ENCODE measurements at places on chromosomes 2 and 18. TPM values are rescaled to one million over a fixed set of nuclear protein-coding genes. Genes with fewer than 3 reads are reported as not detected.
A peak's percentile ranks its signal among the peaks of the same experiment; 100 is the strongest.

DNA sequence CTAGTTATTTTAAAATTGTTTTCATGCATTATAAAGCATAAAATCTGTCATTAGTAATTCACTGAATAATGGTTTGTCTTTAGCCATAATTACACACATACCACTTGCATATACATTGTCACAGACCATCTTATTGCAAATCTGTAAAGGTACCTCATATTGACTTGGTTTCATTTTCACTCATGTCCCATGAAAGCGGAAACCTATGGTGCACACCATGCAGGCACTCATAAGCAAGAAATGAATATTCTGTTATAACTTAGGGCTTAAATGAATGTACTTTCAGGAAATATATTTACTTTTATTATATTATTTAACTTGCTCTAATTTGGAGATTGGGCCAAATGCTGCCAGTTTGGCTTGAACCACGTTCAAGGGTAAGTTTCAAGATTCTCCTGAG is 29.2 kb upstream of the STK17B start:
- no peak for DNase-seq

DNA sequence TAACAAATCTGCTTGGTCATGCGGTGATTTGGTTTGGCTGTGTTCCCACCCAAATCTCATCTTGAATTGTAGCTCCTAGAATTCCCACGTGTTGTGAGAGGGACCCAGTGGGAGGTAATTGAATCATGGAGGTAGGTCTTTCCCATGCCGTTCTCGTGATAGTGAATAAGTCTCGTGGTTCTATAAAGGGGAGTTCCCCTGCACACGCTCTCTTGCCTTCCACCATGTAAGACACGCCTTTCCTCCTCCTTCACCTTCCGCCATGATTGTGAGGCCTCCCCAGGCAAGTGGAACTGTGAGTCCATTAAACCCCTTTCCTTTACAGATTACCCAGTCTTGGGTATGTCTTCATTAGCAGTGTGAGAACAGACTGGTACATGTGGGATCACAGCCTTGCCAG is 36.7 kb downstream of the TRABD2A start:
- no peak for DNase-seq

ITGA4 gene
- total RNA-seq = 4.9 TPM

GRCh38 chr2:197198890-197199289 is 111.7 kb downstream of the ANKRD44 start:
- DNase-seq = no peak

DNA sequence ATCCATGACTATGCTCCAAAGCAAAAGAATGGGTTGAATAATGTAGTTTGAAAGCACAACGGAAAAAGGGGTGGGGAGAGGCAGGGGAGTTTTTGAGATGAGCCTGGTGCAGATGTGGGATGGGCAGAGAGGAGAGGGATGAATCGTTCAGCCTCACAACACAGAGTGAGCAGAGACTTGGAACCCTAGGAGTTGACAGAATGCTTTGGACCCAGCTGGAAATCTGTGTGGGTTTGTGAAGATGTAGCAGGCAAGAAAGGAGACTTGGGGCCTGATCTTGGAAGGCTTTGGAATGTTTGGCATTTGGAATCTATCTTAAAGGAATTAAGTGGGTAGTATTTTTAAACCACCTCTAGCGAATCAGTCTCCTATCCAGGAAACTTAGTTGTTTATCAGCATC is 66.0 kb upstream of the KCTD1 start:
- peak; percentile 32 for DNase-seq

GRCh38 chr2:12317814-12318426 is 398.8 kb upstream of the TRIB2 start:
- no peak for DNase-seq

DNA sequence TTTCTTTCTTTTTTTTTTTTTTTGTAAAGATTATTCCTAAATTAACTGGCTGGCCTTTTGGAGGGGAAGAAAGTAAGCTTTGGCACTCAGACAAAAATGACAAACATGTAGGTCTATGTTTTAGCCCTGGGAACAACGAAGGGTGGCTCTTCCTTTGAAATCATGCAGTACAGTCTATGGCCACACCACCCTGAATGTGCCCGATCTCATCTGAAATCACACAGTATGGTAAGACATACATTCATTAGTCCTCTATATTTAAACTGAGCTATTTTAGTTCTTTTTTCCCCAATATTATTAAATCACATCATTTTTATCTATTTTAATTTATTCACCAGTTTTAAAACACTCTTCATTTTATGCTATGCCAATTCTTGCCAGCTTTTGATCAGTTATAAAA is 48.2 kb downstream of the PLA2R1 start:
- no peak for DNase-seq

DNA sequence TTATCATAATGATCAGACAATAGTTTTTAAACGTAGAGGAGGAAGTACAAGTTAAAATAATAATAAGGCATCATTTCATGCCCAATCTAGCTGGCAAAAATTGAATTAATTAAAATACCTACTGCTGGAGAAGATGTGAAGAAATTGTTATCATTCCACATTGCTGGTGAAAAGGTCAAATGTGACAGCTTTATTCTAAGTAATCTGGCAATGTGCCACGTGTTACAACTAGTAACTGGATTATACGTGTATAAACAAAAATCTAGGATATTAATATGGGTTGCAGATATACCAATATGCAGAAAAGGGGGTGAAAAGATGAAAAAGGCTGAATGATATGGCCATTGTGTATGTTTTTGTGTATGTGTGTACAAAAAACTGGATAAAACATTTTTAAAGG is 32.4 kb downstream of the SMAD2 start:
- DNase-seq = no peak

GRCh38 chr2:121638333-121638732 is 10.9 kb downstream of the CLASP1 start:
- no peak for DNase-seq

- no peak for DNase-seq
These were observed 99.4 kb downstream of the CRIM1 start for GRCh38 chr2:36455011-36455410.

CCDC148 gene
- total RNA-seq = not detected

DNA sequence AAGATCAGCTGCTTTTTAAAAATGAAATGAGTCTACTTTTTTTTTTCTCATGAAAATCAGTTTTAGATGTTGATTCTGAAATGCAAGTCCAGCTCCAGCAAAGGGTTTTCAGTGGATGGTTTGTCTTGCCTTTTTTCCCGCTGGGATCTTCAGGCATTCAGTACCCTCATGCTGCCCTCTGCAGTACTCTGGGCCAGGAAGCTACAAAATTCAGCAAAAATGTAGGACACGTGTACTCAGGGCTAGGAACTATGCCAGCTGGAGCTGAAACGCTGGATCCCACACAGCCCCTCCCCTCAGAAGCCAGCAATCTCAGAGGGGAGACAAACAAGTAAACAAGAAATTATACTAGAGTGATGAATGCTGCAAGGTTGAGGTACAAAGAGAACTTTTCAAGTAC is 97.3 kb downstream of the MMADHC start:
- no peak for DNase-seq

DNA sequence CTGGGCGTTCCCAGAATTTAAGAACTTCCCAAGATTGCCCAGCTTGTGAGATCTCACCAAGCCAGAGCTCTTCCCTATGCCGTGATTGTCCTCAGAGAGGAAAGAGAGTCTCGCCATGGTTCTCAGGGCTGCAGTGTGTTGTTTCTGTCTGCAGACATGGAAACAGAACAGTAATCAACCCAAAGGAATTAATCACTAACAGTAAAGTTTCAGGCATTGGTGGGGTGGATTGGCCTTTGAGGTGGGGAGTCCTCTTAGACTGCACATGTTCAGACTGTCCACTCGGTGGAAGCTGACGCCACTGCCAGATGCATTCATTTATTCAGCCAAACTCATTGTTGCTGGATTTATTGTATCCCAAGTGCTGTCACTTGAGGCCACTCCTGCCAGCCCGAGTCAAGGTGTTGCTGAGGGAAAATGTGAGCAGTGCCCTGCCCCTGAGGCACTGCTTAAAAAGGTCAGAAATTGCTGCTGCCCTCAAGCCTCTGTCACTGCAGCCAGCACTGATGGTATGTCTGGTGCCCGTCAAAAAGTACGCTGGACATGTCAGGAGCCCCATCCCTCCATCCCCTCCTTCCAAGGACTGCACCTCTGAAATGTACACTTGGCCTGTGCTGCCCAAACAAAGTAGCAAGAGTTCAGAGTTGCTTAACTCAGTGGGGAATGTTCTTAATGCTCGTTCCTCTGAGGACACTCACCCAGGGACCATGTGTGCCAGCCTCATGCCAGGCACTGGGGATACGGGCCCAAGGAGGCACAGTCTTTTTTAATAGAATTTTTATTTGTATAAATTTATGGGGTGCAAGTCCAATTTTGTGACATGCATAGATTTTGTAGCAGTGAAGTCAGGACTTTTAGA is 201.0 kb downstream of the GLI2 start:
- no peak for DNase-seq

- no peak for DNase-seq
These were observed 203.4 kb upstream of the RND3 start for GRCh38 chr2:150690870-150691269.

RAPGEF4 gene
- total RNA-seq = 18.4 TPM

DNA sequence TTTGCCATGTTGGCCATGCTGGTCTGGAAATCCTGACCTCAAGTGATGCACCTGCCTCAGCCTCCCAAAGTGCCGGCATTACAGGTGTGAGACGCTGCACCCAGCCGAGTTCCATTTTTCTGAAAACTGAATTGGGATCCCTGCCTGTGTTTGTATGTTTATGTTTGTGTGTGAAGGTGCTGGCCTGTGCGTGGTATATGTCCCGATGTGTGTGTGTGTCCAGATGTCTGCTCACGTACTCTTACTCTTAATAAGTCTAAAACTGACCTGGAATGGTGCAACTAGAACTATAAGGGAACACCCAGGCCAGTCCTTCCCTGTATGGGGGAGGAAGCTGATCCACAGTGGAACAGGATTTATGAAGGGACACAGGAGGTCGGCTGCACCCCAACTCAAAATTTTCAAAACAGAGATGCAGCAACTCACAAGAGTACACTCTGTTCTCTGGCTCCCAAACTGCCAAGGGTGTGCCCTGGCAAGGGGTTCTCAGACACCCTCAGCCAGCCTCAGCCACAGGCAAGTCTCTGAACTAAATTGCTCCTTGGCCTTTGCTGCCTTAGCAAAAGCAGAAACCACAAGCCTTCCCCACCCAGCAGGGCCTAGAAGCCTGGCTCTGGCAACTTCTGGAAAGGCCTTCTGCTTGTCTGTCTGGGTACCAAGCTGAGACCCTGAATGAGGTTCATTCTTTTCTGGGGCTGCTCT is 36.5 kb downstream of the RHOB start:
- DNase-seq = peak; percentile 93

HRH4 gene
- total RNA-seq = not detected

DNA sequence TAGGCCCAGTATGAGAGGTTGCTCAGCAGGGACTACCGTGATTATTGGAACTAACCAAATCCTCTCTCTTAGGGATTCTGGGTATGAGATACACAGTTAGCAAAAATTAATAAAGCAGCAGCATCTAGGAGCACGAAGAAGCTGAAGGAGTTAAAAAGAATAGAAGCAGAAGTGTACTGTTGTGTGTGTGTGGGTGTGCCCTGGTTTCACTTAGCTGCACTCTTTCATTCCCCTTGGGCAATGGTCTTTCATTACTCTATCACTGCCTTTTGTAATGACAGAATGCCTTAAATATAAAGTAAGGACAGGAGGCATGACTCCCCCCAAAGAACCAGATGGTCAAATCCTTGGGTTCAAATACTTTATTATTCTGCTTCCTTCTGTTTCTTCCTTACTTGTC is 115.9 kb upstream of the CD302 start:
- DNase-seq = no peak

DNA sequence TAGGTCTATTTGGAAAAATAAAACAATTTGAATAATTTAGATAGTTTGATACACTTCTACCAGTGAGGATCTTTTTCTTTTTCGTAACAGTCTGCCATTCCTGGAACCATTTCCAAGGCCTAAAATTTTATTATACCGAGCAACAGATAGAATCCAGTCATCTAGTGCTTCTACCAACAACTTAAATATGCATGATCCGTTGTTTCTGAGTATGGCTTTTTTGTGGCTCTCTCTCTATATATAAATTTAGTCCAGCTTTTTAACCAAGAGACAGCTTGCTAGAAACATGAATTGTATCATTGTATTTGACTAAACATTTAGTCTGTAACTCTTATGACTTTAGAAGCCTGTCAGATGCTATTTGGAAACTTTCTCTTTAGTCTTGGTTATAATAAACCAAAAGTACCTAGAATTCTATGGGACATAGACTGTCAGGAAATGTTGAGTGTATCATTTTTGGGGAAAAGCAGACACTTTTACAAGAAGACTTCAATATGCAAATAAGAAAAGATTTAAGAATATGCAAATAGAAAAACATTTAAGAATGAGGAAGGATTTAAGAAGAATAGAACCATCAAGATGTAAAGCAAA is 161.4 kb downstream of the ZEB2 start:
- no peak for DNase-seq

DNA sequence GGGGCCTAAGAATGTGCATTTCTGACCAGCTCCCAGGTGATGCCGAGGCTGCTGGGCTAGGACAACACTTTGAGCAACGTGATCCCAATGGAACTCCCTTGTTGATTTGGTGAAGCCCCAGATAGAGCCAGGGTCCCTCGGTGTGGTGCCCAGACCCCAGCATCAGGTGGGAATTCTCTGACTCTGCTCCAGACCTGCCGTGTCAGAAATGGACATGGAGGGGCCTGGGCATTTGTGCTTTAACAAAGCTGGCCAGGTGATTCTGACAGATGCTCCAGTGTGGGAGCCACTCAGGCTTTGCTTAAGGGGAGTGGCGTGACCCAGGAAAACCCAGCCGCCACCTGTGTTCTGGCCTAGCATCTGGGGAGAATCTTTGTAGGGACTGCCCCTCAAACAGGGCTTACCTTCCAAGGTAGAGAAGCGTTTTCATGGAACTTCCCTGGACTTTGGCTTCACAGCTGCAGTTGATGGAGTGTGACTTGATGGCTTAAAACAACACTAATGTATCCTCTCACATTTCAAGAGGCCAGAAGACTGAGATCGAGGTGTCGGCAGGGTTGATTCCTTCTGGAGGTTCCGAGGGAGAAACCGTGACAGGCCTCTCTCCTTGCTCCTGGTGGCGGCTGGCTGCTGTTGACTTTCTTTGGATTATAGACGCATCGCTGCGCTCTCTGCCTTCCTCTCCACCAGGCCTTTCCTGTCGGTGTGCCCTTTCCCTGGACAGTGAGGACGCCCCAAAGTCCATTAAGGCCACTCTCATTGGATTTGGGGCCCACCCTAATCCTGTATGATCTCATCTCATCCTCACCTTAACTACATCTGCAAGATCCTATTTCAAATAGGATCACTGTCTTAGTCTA is 57.0 kb upstream of the HDAC4 start:
- peak; percentile 81 for DNase-seq

GRCh38 chr2:26139269-26140183 is 33.4 kb upstream of the GAREM2 start:
- DNase-seq = no peak

CAPN10 gene
- 14.2 TPM for total RNA-seq

- no peak for DNase-seq
These were observed 13.8 kb downstream of the CERKL start for GRCh38 chr2:181643151-181643550.

ITGAV gene
- total RNA-seq = 55.0 TPM
